ENCODE measurements at places on chromosomes 3 and 15.

GRCh38 chr3:79491029-79491641, 276.7 kb downstream of the ROBO1 start:
- no peak for DNase-seq

GRCh38 chr15:81315452-81316175, 8.3 kb downstream of the STARD5 start:
- no peak for DNase-seq

DNA sequence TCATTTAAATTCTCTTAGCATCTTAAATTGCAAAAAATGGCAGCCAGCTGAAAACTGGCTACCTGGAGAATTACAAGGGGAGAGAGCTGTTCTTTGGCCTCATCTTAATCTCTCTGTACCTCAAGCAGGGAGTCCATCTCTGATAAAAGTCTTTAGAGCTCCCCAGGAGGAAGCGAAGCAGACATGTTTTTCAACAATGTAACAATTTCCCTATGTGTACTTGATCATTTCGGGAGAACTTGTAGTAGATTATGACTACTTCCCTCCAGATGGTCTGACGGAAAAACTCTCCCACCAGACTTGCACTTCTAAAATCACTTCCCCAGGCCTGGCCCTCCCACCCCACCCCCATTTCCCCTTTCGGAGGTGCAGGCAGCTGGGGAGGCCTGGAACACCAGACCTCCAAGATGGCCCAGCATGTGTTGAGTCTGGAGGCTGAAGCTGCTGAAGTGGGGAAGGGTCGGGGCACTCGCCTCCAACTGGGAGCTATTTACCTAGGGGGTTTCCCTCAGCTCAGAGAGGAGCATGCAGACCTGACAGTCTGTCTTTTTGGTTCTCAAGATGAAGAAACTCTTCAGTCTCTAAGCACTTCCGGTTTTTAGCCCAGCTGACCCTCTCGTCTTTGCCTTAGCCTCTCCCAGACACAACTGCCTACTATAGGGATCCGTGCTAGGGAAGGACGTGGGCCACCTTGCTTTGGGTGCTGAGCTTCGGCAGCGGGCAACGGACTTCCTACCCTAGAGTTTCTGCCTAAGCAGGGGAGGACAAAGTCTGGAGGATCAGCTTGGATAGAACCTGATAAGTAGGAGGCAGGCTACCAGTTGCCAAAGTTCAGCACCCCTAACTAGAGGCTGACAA, 164.0 kb upstream of the TBL1XR1 start:
- no peak for DNase-seq

DNA sequence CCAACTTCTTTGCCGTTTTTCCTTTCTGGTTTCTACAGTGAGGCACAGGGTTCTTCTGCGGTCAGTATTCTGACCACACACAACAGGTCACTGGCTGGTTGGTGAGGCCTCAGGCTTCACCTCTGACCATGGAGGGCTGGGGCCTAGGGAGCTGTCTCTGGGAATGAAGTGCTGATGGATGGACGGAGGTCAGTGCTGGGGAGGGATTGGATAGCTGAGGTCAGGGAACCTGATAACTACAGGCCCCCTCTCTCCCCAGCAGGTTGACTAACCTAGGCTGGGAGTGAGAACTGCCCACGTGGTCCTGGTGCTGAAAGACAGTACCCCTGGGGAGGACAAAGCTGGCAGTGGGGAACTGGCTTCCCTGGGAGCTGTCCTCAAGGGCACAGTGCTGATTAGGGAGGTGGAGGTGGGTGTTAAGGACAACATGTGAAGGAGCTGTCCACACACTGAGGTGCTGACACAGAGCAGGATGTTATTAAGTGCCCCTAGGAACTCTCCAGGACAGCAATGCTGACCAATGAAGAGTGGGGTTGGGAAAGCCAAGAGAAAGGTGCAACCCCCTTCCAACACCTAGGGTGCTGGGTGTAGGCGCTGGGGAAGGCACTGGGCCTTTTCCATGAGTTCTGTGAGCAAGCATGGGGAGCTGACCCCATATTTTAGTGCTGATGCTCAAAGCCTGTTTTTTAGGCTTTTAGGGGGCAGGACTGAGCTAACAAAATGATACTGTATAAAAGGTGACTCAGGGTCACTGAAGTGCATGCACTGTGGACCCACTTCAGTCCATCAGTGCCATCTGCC, 45.2 kb downstream of the ATP2B2 start:
- peak; percentile 3 for DNase-seq

- no peak for DNase-seq
Measured at GRCh38 chr15:65887565-65887964, 18.3 kb downstream of the RAB11A start.

- no peak for DNase-seq
Measured at GRCh38 chr3:76669322-76669721, 370.6 kb upstream of the ROBO2 start.

- DNase-seq = no peak
Measured at GRCh38 chr3:44995142-44995770, 19.2 kb downstream of the EXOSC7 start.

DNA sequence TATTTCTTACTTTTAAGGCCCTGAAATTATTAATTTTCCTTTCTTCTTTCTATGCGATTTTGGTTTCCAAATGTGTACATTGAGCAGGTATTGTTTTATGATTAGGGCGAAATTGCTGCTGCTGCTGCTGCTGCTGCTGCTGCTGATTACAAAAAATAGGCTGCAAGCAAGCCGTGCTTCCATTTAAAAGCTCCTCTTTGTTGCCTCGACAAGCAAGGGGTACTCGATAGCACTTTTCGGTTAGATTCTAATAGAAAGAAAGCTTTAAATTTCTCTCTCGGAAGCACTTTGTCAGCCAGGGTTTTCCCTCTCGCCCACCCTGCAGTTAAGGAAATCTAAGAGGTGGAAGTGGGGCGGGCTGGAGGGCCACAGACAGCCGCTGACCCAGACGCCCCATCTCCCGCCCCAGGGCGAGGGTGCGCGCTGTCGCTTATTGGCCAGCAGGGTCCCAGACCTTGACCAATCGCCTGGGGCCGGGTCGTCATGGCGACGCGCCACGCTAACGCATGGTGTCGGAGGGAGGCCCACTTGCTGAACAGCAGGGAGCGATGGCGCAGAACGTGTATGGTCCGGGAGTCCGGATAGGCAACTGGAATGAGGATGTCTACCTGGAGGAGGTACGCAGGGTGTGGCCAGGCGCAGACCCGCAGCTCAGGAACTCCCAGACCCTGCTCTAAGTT, at the start of gene CFAP161:
CFAP161 (plus strand) TSS at position 489 of the 680 bp plus-strand sequence; CDS start at position 549, 60 bp downstream.
- DNase-seq = no peak

- DNase-seq = no peak
Measured at GRCh38 chr3:11829416-11829815, 17.3 kb downstream of the TAMM41 start.

DNA sequence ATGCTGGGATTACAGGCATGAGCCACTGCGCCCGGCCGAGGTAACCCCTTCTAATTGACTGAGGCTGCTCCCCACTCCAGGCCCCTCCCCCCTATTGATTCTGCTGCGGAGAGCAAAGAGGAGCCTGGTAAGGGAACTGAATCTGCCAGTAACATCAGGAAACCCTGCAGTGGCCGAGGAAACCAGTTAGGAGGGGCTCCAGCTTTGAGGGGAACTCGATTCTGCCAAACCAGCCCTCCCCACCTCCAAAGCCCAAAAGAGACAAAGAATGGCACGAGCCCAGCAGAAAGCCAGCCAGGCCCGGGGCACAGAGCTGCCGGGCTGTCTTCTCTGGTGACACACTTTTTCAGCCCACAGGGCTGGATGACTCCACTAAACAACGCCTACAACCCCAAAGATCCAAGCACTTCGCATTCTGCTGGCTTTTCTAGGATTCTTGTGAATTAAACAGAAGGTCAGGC, 15.0 kb upstream of the ACAD9 start:
- no peak for DNase-seq

Measured in activated CD4-positive, CD25-positive, alpha-beta regulatory T cell treated with anti-CD3 and anti-CD28 coated beads, Interleukin-2, amount 50 U/mL, for 16 hours (primary cell).